ENCODE measurements at places on chromosomes 6 and 20.

DNA sequence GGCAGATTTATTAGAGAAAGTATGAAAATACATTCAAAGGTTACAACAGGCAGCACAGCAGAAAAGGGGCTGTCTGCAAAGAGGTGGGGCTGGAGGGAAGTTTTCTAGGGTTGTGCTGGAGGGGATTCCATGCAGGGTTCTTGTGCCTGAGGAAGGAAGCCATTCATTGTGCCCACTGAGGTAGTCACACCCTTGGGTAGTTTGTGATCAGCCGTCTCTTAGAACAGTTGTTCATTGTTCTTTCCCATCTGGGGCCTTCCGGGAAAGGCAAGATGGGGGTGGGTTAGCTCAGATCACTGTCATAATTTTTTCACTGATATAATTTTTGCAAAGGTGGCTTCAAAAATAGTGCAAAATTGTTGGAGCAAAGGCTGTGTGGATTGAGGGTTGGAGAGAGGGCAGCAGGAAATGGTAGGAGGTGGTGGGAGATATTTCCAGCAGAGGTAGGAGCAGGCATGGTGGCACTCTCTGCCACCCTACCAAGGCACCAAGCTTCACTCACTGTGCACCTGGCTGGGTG, 80.5 kb upstream of the GPR6 start:
- DNase-seq, result no peak

- no peak for DNase-seq
Measured at GRCh38 chr6:168514216-168514615, 73.2 kb downstream of the SMOC2 start.

DNA sequence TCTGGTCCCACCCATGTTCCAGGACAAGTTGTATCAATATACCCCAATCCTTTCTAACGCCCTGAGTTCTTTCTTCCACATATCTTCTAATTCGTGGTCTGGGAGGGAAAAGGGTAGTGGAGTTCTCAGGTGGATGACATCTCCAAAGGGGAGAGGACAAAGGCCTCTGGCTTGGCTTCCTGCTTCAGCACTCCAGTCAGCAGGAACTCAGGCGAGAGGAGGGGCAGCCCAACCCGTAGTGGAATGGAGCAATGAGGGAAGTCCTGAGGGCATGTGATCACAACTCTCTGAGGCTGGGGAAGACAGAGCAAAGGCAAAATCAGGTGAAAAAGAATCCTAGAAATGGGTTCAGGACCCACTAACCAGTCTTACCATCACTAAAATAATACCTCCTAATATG, 9.6 kb upstream of the NRM start:
- DNase-seq, result no peak

- no peak for DNase-seq
Measured at GRCh38 chr6:40732878-40733277, 145.7 kb upstream of the LRFN2 start.

DNA sequence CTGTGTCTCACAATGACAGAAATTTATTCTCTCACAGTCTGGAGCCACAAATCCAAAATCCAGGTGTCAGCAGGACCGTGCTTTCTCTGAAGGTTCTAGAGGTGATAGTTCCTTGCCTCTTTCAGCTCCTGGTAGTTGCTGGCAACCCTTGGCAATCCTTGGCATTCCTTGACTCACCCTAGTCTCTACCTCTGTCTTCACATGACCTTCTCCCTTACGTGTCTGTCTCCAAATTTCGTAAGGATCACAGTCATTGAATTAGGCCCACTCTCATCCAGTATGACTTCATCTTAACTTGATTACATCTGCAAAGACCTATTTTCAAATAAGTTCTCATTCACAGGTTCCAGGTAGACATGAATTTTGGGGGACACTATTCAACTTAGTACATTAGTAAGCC, 143.1 kb downstream of the CEP57L1 start:
- no peak for DNase-seq

GRCh38 chr6:147567141-147567805, 58.8 kb downstream of the SAMD5 start:
- DNase-seq, result no peak

- no peak for DNase-seq
Measured at GRCh38 chr6:97049253-97050011, 124.9 kb downstream of the KLHL32 start.

DNA sequence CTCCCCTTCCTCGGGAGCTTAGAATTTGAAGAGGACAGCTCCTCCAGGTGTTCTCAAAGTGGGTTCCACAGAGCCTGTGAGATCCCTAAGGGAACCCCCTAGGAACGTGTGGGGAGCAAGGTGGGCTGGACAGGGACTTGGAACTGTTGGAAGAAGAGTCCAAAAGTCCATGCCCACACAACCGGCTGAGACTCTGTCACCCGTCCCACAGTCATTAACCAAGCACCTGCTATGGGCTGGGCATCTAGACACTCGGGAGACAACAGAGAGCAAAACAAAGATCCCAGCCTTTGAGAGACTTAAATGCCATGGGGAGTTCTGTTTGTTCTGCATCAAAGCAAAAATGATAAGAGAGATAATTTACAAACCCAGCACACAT, 51.9 kb upstream of the SAYSD1 start:
- DNase-seq, result no peak

DNA sequence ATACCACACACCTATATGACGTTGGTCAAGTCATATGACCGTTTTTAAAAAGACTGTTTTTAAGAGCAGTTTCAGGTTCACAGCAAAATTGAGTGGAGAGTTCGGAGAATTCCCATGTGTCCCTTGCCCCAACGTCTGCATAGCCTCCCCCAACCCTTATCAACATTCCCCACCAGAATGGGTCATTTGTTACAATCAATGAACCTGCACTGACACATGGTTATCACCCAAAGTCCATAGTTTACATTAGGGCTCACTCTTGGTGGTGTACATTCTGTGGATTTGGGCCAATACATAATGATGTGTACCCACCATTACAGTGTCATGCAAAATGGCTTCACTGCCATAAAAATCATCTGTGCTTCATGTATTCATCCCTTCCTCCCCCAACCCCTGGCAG, 52.0 kb downstream of the ZBTB2 start:
- no peak for DNase-seq

DNA sequence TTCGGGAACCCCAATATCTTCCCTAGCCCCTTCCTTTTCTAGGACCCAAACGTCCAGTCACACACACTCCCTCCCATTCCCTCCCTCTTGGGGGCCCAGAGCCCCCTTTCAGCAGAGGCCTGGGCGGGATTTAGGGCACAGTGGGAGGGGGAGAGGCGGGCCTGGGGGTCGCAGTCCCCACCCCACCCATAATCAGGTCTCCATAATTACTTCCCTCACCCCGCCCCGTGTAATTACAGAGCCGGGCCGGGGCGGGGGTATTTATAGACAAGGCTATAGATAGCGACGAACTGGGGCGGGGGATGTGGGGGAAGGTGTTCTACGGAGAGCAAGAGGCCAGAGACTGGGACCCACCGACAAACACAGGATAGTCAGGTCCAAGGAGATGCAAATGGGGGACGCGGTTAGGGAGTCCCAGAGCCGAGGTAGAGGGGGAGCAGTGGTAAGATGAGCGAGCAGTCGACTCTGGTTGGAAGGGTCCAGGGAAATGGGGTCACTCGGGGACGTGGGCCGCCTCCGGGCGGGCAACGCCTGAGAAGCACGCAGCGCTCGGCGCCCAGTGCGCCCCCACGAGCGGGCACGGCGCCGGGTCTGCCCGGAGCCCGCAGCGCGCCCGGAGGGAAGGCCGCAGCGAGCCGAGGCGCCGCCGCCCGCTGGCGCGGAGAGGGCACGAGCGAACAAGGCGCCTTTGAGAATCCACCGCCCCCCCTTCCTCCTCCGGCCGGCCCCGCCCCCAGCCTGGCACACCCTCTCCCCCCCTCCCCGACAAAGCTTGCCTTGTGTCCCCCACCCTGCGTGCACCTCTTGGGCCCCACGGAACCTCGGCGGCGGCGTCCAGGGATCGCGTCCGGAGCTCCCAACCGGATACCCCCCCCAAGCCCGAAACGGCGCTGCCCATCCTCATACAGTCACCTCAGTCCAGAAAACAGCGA, 670 bp upstream of the COL11A2 start:
- no peak for DNase-seq

GRCh38 chr20:48702455-48702913, 125.3 kb downstream of the PREX1 start:
- no peak for DNase-seq

- no peak for DNase-seq
Measured at GRCh38 chr20:8880085-8880853, 188.6 kb upstream of the PLCB4 start.

GRCh38 chr20:57804470-57805250, 94.8 kb upstream of the PMEPA1 start:
- DNase-seq, result no peak

- no peak for DNase-seq
Measured at GRCh38 chr20:17510548-17510947, 20.6 kb downstream of the BFSP1 start.

GRCh38 chr20:47392721-47393073, 36.2 kb upstream of the ZMYND8 start:
- DNase-seq, result peak; percentile 89

DNA sequence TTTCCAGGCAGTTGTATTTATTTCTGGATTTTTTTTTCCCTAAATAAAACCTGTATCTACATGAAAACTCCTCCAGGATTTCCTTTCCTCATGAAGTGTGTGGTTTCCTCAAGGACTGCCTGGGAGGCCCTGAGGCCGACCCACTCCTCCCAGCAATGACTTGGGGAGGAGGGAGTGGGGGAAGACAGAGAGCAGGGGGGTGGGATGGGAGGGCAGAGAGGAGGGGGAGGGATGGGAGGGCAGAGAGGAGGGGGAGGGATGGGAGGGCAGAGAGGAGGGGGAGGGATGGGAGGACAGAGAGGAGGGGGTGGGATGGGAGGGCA, 161.8 kb upstream of the AGPAT4 start:
- no peak for DNase-seq

DNA sequence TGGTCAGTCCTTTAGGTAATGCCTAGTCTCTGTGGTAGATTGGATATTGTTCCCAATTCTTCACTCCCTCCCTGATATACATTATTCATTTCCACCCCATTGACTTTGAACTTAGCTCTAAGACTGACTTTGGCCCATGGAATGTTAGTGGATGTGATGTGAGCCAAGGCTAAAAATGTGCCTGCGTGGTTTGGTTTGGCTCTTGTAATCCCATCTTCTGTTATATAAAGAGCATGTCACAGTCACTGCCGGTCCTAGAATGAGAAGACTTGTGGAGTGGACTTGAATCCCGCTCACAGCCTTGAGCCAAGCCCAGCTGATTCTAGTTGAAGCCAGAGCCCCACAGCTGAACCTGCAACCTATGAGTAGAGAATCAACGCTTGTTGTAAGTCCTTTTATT, 23.6 kb upstream of the DNAAF9 start:
- DNase-seq, result no peak

GRCh38 chr20:43937591-43937990, 22.9 kb downstream of the TOX2 start:
- no peak for DNase-seq

DNA sequence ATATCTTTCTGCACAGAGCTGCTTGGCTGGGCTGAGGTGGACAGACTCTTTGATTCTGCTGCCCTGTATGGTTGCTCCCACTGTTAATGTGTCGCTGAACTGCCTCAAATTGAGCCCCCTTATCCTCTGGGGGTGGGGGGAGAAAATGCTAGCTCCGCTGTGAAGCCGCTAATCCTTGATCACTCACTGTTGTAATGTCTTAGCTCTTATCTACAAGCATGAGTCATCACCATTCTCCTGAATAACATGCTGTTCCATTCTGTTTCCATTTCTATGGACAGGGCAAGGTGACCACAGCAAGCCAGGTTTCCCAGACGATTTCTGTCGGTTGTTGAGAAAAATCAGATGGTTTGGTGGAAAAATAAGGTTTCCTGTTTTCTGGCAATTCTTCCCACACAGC, 218.4 kb upstream of the GGTLC1 start:
- DNase-seq, result no peak

GRCh38 chr6:56003616-56004015, 128.2 kb upstream of the BMP5 start:
- DNase-seq, result no peak

DNA sequence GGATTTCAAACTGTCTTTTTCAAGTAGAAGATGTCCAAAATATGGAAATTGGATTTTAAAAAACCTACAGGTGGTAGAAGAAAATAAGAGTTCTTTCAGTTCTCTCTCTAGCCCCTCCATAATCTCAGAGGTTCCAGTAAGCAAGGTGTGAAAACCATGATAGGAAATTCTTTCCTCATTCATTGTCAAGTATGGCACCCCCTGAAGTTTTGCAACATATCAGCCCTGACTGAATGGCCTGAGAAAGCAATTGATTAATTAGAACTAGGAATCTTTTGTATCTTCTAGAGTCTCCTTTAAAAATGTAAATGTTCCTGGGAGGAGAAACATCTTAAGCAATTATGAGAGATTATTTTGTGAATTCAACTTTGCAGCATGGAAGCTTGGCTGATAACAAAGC, 198.7 kb upstream of the STXBP5 start:
- DNase-seq, result no peak

- no peak for DNase-seq
Measured at GRCh38 chr20:58647162-58647795, 3.8 kb upstream of the STX16 start.

DNA sequence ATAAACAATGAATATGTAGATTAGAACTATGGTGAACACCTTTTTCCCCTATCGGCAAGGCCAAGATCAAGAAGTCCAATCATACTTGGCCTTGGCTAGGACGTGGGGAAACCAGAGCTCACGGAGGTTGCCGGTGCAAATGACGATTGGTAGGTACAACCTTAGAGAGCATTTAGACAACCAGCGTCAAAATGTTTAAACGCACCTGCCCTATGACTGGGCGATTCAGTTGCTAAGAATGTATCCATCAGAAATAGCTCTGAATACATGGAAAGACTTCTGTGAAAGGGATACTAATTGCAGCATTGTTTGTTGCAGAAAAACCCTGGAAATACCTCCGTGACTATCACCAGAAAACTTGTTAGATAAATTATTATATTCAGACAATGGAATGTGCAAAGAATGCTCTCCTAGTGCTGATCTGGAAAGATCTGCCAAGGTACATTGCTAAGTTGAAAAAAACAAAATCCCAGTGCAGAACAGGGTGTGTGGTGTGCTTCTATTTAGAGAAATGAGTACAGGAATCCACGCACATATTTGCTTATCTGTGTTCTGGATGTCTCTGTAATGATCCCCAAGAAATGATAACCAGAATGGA, 48.0 kb upstream of the PTPN1 start:
- no peak for DNase-seq

DNA sequence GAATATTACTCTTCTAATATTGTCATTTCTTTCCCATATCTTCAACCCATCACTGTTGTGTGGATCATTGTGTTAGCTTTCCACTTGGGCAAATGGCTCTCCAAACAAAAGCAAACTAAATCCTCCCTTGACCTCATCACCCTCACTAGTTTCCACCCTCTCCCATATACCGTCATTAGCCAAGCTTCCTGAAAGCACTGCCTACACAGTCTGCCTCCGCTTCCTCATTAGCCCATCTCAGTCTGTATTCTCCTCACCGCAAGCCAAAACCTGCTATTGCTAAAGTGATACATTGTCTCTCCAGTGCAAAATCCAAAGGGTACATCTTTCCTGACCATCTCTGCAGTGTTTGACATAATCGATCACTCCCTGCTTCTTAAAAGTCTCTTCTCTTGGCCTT, 212.6 kb downstream of the CLIC5 start:
- no peak for DNase-seq

Measured in keratinocyte (primary cell).